CD4-positive, alpha-beta T cell treated with Interleukin-1 beta for 1 hour (primary cell): ENCODE measurements at places on chromosomes 5 and 9.

- no peak for DNase-seq
Measured at GRCh38 chr5:27701931-27702903, 663.8 kb upstream of the CDH9 start.

GRCh38 chr9:132557159-132557558 is 25.2 kb upstream of the BARHL1 start:
- DNase-seq, result no peak

- no peak for DNase-seq
Measured at GRCh38 chr9:6171667-6172066, 43.9 kb upstream of the IL33 start.

- DNase-seq, result no peak
Measured at GRCh38 chr9:17003576-17004240, 131.1 kb upstream of the CNTLN start.

DNA sequence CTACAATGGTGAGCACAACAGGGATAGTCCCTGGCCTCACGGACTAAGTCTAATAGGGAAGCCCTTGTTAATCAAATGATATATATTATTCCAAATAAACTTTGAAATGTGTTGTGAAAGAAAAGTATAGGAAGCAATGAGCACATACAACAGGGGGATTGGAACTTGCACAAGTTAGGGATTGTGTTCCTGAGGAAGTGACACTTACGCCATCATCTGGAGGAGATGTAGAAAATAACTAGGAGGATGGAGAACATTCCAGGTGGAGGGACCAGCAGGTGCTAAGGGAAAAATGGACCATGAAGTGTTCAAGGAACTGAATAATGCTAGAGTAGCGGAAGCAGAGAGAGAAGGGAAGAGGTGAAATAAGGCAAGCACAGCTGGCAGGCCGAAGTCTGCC is 18.8 kb upstream of the RPS23 start:
- no peak for DNase-seq

GRCh38 chr9:108543251-108543778 is 312.5 kb downstream of the ACTL7B start:
- no peak for DNase-seq

DNA sequence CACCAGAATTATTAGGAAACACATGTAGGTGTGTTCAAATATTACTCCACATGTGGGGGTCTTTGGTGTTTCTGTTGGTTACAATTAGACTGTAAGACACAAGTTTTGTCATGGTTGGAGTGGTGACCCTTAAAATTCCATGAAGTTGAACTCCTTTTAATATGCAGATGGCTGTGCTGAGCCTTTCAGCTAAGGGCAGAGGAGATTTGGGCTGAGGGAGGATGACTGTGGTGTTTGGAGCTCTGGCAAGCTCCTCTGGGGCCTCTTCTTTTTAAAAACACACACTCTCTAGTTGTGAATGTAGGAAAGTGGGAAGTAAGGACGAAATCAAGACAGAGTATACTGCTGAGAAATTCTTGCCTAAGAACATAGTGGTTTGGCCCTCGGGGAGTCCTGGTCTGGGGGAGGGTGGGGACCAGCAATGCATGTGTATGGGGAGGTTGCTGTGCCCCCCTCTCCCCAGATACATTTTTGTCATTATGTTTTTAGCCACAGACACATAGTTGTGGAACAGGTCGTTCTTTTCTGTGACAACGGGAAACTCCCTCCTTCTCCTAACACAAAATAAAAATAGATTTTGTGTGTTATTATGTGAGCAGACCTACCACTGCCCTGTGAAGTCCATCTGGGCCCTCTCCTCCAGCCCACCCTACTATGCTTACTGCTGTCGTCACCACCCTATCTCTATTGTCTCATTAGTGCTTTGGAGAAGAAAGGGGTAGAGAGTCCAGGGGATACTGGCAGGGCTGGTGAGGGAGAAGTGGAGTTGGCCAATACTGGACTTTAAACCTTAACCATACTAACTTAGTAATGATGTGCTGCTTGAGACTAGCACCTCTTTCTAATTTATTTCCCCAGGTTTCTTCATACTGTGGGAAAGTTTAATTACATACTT is 10.0 kb downstream of the SMARCA2 start:
- no peak for DNase-seq

DNA sequence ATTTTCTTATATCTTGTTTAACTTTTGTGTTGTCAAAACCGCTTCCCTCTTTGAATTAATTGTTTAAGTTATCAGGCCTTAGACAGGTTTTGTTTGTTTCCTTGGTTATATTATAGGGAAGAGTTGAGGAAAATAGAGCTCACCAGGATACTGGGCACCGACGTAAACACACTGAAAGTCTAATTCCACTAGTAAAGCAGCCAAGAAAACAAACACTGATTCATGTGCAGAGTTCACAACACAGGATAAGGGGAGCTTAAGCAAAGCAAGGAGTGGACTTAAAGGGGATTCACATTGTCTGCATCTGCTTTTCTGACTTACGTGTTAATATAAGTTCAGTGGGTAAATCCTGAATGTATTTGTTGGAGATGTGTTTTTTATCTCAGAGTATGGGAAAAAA is 139.0 kb upstream of the CDH6 start:
- no peak for DNase-seq

DNA sequence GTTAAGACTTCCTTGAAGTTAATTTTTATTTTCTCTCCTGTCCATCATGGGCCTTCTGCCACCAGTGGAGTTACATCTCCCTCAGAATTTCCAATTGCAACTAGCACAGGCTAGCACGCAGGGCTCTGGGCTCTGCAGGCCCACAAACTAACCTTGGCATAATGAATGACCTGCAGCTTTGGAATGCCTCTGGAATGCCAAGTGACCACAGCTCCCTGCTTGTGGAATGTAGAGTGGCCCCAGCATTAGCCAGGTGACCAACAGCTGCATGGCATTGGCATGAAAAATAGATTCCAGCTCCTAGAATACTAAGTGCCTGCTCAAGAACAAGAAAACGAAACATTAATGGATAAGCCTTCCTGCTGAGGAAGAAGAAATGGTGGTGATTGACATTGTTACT is 726.1 kb downstream of the BRINP1 start:
- no peak for DNase-seq
